Progenitor cell of endocrine pancreas (in vitro differentiated cells): ENCODE measurements at places on chromosomes 1 and 21.

GRCh38 chr21:36543924-36544323, 64.0 kb upstream of the CLDN14 start:
- DNase-seq = no peak

DNA sequence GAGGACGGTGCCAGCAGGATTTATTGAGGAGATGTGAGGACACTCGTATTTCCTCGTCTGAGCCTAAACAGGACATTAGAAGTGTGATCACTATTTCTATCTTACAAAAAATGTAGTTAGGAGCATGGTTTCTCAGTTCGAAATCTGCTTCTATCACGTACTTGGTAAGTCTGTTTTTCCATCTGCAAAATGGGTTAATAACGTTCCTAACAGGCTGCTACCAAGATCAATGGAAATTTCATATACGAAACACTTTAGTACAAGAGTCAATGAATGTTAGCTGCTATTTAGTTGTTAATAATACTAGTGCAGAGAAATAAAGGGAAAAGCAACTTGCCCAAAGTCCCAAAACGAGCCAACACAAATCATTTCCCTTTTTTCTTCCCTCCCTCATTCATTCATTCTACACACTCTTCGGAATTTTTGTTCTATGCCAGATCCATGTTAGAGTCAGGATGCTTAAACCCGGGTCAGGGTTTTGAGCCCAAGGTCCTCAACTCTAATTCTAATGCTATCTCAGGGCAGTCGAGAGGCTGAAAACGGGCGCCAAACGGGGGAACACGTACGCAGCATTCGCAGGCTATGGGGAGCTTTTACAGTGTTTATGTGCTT, 608 bp downstream of the SNRNP40 start:
- no peak for DNase-seq

DNA sequence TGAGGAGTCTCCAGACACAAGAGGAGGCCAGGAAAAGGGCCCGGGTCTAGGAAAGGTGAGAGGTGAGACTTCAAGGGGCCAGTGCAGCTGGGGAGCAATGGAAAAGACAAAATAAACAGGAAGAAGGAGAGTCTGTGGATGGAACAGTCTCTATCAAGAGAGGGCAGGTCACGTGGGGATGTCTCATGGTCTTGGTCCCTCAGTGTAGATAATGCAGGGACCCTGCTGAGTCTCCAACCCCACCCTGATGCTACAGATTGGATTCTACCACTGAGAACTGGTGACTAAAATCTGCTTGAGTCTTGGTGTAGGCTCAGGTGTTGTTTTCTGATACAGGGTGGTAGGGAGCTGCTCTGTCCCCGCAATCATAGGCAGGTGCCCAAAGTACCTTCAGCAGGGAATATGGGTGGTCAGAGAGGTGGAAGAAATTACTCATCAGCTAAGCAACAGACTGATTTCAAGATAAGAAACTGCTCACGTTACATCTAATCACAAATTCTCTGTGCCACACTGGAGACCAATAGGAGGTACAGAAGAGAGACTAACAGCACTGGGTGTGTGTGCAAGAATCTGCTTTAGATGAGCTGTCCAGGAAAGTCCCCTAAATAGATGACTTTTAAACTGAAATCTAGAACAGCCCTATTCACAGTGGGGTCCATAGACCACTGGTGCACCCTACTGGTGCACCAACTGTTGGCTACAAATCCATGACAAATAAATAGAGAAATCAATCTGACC, 101.5 kb upstream of the TLR5 start:
- DNase-seq = no peak

GRCh38 chr1:201880928-201881571, 7.6 kb upstream of the SHISA4 start:
- no peak for DNase-seq

DNA sequence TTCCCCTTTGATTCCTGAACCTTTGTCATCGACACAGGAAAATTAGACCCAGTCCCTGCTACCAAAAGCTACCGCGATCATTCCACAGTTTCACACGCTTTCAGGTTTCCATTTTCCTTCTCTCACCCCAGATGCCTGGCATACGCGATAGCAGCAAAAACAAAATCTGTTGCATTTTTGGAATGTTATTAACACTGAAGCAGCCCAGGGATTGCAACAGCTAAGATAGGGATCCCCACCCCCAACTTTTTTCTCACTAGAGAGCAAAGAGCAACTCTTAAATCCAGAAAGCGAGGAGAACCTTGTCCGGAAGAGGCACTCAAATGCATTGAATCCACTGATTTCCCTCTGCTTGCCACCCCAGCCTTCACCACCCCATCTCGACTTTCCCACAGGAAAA, 8.9 kb downstream of the OVAAL start:
- DNase-seq = no peak
